PC-9 (cell line): ENCODE measurements at places on chromosomes 3 and 15. TPM values are rescaled to one million over a fixed set of nuclear protein-coding genes. Genes with fewer than 3 reads are reported as not detected.

The FAM43A gene
- total RNA-seq, result 8.8 and 12.8 TPM in 2 replicates

The MGLL gene
- total RNA-seq, result 28.2 and 30.7 TPM in 2 replicates

- H3K27ac ChIP-seq, result no peak overlapping the region
- no peaks in the 10 kb centered on the region for H3K27me3 ChIP-seq
- DNase-seq, result no peak
- no peak overlapping the region for H3K4me3 ChIP-seq
- no peaks in the 10 kb centered on the region for H3K4me1 ChIP-seq
Observed at GRCh38 chr15:63763476-63764123, 70.1 kb downstream of the HERC1 start.

GRCh38 chr3:166425900-166426611 is 588.8 kb upstream of the BCHE start:
- no peak overlapping the region for H3K27ac ChIP-seq
- no peak overlapping the region for H3K4me3 ChIP-seq
- no peaks in the 10 kb centered on the region for H3K36me3 ChIP-seq

GRCh38 chr3:159732172-159733111 is 256.2 kb upstream of the IL12A start:
- H3K4me3 ChIP-seq, result peak overlapping the region; percentile 38; the same call in 1 of the 2 replicates
- H3K27ac ChIP-seq, result no peak overlapping the region
- peaks cover 23% of the 10 kb centered on the region for H3K4me1 ChIP-seq
- DNase-seq, result peak; percentile 69
- no peaks in the 10 kb centered on the region for H3K27me3 ChIP-seq
- H3K36me3 ChIP-seq, result no peaks in the 10 kb centered on the region

DNA sequence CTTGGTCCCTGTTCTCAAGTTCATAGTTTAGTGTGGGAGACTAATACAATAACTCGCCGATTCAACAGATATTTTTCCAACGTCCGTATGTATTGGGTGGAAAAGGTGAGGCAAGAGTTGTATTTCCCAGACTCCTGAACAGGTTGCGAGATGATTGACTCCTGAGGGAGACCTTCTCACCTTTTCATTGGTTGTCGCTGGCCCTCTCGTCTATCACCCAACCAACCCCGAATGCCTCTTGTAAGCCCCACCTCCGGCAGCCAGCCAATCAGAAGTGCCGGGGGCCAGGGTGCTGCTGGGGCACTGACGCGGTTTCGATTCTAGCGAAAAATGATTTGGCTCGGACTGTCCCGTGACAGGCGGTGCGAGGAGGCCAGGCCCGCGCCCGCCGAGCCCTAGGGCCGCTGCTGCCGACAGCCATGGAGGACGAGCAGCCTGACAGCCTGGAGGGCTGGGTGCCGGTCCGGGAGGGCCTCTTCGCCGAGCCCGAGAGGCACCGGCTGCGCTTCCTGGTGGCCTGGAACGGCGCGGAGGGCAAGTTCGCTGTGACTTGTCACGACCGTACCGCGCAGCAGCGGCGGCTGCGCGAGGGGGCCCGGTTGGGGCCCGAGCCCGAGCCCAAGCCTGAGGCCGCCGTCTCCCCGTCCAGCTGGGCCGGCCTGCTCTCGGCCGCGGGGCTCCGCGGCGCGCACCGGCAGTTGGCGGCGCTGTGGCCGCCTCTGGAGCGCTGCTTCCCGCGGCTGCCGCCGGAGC is at the start of gene WHAMM:
TSS of gene WHAMM (plus strand) at position 321 of the 753 bp plus-strand sequence. CDS start at position 420, 99 bp downstream.
- H3K4me3 ChIP-seq, result peak within 1 kb of the TSS; percentile 99
- no peaks in the 10 kb centered on the region for H3K27me3 ChIP-seq
- peak within 1 kb of the TSS; percentile 80 for H3K27ac ChIP-seq
- peaks cover 17% of the 10 kb centered on the region for H3K4me1 ChIP-seq

- no peak for DNase-seq
- no peaks in the 10 kb centered on the region for H3K27me3 ChIP-seq
- no peaks in the 10 kb centered on the region for H3K4me1 ChIP-seq
- H3K36me3 ChIP-seq, result no peaks in the 10 kb centered on the region
Observed at GRCh38 chr3:105385179-105385578, 18.5 kb downstream of the ALCAM start.
